ENCODE measurements at places on chromosomes 11 and 22. TPM values are rescaled to one million over a fixed set of nuclear protein-coding genes. Genes with fewer than 3 reads are reported as not detected.

- DNase-seq = no peak
These were observed 296.9 kb upstream of the SORL1-AS1 start for GRCh38 chr11:121749691-121750090.

The RTN4R gene
- total RNA-seq = 0.65 TPM

GRCh38 chr11:111155021-111155420 lies 90.5 kb upstream of the POU2AF2 start:
- DNase-seq = no peak

DNA sequence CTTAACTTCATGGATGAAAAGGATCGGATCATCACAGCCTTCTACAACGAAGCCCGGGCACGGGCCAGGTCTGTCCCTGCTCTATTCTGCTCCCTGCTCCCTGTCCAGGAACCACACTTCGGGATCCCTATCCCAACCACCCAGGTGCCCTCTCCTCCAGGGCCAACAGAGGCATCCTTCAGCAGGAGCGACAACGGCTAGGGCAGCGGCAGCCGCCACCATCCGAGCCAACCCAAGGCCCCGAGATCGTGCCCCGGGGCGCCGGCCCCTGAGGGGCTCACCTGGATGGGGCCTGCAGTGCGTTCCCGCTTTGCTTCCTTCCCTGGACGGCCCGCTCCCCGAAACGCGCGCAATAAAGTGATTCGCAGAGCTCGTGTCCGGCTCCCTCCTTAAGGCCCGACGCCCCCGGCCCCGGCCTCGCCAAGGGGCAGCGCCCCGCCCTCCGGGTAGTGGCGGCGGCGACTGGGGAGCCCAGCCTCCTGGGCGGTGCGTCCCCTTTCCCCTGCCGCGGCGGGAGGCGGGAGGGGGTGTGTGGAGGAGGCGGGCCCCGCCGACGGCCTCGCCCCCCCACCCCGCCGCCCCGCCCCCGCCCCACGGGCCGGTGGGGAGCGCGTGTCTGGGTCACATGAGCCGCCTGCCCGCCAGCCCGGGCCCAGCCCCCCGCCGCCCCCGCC lies at the start of gene VEGFB:
Gene VEGFB (plus strand): TSS at position 672 of the 674 bp plus-strand sequence. CDS start 250 bp downstream, outside the sequence.
- DNase-seq = peak; percentile 66
